ENCODE measurements at places on chromosomes 5 and 9.

GRCh38 chr5:142246-142810 lies 49.0 kb upstream of the LRRC14B start:
- DNase-seq: no peak

GRCh38 chr9:120572472-120572871 lies 7.5 kb downstream of the CDK5RAP2 start:
- no peak for DNase-seq

GRCh38 chr5:34660444-34660843 lies 4.3 kb downstream of the RAI14 start:
- no peak for DNase-seq

GRCh38 chr9:33233626-33234342 lies 6.2 kb upstream of the SPINK4 start:
- DNase-seq: no peak

GRCh38 chr9:114555696-114556095 lies 31.9 kb upstream of the ATP6V1G1 start:
- no peak for DNase-seq

DNA sequence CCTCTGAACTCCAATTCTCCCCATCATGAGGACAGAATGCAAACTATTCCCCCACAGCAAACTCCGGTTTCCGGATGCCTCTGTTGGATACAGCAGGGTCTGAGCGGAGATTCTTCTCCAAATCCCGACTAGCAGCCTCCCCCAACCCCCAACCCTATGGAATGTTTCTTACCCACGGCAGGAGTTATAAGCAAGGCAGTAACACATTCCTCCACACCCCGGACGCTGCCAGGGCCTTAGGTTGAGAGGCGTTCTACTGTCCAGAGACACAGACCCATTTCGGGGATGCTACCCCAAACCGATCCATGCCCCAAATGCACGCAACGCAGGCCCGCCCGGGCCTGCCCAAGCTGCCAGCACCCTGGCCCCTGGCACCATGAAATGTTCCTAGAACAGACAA lies 85.6 kb upstream of the LMX1B start:
- DNase-seq: no peak

DNA sequence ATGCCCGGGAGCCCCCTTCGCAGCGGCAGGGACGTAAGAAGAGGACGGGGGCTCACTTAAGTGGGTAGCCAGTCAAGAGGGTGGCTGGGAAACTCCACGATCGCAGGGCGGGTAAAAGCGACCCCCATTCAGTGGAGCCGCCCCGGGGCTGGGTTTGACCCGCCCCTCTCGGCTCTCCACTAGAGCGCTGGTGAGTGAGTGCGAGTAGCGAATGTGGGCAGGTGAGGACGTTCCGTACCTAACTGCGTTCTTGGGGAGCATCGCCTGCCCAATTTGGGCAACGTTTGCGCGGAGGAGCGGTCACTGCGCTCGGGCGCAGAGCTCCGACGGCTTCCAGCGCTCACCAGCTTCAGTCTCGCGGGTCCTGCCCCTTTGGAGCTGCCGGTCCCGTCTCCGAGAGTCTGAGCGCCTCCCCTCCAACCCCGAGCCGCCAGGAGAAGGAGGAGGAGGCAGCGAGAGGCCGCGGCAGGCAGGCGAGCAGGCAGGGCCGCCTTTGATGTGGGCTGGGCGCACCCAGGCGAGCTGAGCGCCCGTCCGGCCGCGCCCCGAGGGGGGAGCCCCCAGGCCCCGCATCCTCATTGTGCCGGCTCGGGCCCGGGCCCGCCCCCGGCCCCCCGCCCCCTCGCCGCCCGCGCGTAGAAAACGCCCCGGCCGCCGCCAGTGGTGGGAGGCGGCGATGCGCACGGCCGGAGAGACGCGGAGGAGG lies at the start of gene FGF18:
FGF18 (plus strand) TSS at position 666 of the 706 bp plus-strand sequence. CDS start 553 bp downstream, outside the sequence.
- peak; percentile 23 for DNase-seq

DNA sequence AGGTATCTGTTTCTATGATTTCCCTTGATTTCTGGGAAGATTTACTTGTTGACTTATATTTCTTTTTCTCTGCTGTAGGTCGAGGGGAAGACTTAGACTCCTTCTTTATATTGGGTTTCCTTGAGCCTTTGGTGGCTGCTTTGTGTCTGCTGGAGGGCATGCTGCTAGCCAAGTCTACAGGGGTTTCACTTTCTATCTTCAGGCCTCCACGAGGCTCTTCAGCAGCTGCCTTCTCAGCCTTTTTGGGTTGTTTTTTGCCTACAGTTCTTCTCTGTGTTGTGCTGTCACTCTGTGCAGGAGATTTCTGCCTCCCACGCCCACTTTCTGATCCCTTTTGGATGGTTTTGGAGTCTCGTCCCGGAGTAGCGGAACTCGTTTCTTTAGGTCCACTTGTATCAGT lies 23.2 kb downstream of the LEAP2 start:
- DNase-seq: no peak

GRCh38 chr9:121855476-121855875 lies 204.0 kb downstream of the DAB2IP start:
- DNase-seq: no peak

GRCh38 chr5:141875795-141876627 lies 2.2 kb downstream of the PCDH1 start:
- DNase-seq: no peak

DNA sequence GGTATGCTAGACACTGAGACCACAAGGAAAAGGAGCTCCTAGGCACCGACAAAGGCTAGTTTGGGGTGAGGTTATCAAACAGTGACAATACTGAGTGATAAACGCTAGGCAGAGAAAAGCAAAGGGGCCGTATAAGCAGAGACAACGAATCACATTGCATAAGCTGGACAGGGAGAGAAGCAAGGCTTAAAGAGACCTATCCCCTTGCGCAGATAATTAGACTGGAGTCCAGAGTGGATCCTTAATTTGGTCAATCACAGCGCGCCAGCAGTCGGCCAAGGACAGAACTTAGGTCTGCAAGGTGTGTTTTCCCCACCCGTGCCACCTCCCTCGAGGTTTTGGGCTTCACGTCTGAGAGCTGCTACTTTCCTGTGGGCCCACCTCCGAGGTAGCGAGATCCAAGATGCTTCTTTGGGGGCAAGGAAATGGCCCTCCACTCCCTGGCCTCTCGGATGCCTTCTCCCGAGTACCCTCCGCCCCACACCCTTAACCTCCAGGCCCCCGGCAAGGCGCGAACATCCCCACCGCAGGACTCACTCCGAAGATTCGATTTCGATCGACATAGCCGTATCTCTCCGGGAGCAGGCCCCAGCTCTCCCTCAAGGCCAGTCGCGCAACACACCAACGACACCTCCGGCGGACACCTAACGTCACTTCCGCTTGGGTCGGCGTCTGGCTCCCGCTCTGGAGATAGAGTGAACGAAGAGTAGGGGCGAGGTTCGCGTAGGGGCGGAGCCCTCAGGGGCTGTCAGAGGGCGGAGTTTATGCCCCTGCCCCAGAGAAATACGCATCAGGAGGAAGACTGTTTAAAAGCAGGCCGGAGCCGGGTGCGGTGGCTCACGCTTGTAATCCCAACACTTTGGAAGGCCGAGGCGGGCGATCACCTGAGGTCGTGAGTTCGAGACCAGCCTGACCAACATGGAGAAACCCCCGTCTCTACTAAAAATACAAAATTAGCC lies at the start of gene SMU1:
SMU1 (minus strand) TSS at position 629 of the 959 bp plus-strand sequence; CDS start at position 563, 66 bp downstream.
- peak; percentile 98 for DNase-seq

DNA sequence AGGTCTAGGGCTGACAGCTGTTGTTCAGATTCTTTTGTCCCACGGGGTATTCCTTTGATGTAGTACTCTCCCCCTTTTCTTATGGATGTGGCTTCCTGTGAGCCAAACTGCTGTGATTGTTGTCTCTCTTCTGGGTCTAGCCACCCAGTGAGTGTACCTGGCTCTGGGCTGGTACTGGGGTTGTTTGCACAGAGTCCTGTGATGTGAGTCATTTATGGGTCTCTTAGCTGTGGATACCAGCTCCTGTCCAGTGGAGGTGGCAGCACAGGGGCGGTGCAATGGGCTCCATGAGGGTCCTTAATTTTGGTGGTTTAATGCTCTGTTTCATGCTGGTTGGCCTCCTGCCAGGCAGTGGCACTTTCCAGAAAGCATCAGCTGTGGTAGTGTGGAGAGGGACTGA lies 161.3 kb downstream of the CAVIN4 start:
- no peak for DNase-seq

DNA sequence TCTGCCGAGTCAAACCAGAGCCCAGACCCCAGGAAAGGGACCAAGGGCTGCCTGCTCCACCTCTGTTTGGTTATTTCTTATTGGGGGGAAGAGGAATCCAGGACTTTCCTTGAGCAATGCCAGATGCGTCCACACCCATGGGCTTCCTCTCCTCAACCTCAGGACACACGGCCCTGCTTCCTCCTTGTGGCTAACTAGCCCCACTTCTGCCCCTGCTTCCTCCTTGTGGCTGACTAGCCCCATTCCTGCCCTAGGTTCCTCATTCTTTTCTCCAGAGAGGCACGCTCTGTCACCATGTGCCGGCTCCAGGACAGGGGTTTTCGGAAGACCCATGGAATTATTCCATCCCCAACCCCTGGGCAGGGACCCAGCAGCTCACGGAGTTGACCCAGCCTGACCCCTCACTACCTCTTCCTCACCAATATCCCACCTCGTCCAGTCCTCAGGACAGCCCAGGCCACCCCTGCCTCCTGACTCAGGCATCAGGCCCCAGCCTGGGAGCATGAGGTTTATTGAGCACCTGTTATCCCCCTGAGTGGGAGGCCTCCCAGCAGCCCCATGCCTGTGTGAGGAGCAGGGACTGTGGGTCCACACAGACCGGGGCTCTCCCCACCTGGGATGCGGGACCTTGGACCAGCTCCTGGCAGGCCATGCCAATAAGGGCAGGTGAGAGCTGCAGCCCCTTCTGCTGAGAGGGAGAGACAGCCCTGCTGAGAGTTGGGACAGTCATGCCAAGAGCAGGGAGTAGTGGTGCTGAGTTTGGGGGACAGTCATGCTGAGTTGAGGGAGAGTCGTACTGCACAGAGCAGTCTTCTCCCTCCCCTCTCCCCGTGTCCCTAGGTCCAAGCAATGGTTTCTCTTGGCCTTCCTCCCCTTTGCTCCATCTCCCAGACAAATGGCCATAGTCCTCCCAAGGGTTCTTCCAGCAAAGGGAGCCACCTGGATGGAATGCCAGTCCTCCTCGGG lies 11.8 kb upstream of the FCN1 start:
- peak; percentile 62 for DNase-seq

DNA sequence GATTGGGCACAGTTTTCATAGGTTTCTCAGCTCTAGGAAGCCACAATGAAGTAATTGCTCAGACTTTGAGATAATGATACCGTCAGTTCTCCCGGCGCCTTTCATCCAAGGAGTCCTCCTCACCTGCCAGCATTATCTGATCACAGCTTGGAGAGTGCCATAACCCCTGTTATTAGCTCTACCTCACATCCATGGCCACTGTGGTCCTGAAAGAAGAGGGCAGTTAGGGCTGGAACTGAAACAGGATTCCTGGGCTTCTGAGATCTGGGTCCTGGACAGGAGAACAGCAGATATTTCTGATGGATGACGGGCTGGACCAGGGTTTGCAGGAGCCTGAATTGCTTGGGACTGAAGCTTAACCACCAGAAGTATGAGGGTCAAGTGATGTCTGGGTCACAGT lies 13.5 kb downstream of the RGS3 start:
- no peak for DNase-seq

GRCh38 chr5:143177263-143177983 lies 226.1 kb downstream of the NR3C1 start:
- DNase-seq: no peak

GRCh38 chr5:59037941-59038797 lies 455.3 kb downstream of the RAB3C start:
- no peak for DNase-seq

DNA sequence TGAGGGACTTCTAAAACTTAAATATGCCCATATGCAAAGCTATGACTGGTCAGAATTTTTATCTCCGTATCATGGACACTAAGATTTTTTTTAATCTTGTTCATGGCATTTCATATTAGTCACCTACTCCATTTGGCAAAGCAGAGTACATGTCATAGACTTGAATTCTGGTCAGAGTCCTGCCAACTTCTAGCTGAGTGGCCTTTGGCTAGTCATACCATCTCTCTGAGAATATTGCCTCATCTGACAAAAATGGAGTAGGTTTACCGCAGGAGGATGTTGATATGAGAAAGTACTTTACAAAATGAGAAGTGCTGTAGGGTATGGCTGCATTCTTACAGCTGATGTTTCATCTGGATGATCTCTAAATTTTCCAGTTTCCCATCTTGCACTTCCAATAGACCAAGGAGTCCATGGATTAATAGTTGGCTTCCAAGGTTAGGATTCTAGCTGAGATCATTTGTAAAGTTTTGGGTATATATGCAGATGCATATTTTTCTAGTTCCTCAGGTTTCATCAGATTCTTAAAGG lies 150.8 kb upstream of the NR3C1 start:
- DNase-seq: peak; percentile 16

DNA sequence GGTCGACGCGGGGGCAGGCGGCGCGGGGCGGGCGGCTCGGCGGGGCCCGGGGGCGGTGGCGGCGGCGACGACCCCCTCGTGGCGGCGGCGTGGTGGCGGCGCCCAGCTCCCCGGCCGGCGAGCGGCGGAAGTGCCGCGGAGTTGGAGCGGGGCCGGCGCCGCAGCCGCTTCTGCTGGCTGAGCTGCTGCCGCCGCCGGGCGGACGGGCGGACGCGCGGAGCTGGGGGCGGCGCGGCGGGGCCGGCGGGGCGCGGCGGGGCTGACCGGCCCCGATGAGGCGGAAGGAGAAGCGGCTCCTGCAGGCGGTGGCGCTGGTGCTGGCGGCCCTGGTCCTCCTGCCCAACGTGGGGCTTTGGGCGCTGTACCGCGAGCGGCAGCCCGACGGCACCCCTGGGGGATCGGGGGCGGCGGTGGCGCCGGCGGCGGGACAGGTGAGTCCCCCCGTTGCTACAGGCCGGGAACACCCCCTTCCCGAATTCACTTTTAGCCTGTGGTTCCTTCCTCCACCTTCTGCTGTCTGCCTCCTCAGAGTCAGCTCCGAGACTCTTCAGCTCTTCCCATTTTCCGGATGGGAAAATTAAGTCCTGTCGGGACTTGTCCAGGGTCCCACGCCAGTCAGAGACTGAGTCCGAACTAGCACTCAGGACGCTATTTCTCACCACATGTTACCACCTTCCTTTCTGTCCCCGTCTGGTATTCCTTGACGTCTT lies at the start of gene GALNT10:
GALNT10 (plus strand) TSS at position 139 of the 710 bp plus-strand sequence; CDS start at position 273, 134 bp downstream.
- DNase-seq: peak; percentile 62

- DNase-seq: no peak
Measured at GRCh38 chr5:157679801-157680200, 8.5 kb downstream of the C5orf52 start.

DNA sequence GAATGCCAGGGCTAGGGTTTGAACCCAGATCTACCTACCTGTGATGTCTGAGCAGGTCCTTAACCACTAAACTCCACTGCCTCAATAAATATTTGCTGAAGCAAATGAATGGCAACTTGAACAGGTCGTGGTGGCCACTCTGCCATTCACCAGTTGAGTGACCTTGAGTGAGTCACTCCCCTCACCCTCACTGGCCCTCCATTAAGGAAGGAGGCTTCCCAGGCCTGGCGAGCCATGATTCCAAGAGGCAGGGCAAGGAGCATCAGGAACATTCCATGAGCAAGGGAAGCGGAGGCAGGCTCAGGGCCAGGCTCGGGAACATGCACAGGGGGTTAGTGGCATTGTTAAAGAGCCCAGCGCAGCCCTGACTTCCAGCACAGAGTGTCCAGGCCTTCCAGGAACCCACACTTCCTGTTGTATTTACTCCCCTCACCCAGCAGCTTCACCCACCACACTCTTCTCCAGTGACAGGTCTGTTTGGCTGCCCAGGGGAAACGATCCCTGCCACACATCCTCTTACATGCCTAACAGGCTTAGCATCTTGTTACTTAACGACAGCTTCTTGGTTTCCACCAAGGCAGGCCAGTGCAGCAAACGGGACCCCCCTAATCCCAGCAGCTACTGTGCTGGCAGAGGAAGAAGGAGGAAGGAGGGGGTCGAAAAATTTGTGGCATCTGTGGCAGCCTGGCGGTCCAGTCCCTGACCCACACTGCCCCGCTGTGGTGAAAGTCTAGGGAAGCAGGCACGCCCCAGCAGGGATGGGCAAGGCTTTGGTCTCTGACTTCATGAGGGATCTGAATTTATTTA lies 43.7 kb upstream of the TTC1 start:
- DNase-seq: peak; percentile 9

All from CD4-positive, alpha-beta T cell treated with Interferon gamma for 1 hour (primary cell).